ENCODE measurements at places on chromosomes 13 and 19.

DNA sequence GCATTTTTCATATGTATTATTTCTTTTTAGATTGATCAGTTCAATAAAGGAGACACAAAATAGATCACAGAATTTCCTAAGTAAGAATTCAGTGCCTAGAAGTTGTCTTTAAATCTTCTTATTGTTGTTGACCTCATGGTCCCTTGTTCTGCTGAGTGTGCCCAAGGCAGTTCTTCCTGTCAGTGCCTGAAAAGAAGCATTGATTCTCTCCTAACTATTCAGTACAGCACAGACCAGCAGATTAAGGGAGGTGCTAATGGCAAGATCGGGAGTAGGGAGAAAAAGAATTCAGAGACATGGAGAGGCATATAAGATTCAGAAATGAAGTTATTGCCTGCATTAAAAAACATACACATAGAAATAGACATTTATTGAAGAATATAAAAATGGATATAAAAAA, 180.5 kb upstream of the PCDH9 start:
- no peak for DNase-seq

GRCh38 chr19:54506079-54506478, 3.4 kb downstream of the LAIR2 start:
- DNase-seq = no peak

DNA sequence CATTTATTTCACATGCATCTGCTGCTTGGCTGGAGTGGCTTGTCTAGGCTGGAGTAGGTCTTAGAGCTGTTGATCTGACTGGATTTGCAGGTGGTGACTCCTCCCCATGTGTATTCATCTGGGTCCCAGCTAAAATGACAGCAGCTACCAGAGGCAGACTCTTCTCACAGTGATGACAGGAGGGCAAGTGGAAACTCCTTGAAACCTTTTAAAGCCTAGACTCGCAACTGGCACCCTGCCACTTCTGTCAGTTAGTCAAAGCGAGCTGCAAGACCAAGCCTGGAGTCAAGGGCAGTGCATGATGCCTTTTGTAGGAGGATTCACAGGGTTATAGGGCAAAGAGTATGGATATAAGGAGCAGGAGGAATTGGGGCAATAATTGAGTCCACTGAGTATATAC, 65.2 kb downstream of the TEX26 start:
- no peak for DNase-seq

DNA sequence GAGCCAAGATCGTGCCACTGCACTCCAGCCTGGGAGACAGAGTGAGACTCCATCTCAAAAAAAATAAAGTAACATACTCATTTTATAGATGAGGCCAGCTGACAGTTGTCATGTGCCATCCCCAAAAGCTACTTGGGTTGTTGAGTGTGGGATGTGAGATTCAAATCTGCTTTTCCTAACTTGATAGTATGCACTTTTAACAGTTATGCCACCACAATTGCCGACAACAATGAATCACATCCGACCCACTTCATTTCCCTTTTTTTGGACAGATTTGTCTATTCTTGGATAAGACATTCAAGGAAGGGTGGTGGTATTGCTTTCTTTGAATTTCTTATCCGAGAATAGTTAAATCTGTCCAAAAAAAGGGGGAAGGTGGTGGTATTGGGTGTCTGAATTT, 16.3 kb upstream of the DNMT1 start:
- DNase-seq = no peak

- no peak for DNase-seq
Measured at GRCh38 chr19:1453525-1454364, 3.8 kb downstream of the APC2 start.

GRCh38 chr13:40589285-40590109, 76.9 kb downstream of the FOXO1 start:
- no peak for DNase-seq

DNA sequence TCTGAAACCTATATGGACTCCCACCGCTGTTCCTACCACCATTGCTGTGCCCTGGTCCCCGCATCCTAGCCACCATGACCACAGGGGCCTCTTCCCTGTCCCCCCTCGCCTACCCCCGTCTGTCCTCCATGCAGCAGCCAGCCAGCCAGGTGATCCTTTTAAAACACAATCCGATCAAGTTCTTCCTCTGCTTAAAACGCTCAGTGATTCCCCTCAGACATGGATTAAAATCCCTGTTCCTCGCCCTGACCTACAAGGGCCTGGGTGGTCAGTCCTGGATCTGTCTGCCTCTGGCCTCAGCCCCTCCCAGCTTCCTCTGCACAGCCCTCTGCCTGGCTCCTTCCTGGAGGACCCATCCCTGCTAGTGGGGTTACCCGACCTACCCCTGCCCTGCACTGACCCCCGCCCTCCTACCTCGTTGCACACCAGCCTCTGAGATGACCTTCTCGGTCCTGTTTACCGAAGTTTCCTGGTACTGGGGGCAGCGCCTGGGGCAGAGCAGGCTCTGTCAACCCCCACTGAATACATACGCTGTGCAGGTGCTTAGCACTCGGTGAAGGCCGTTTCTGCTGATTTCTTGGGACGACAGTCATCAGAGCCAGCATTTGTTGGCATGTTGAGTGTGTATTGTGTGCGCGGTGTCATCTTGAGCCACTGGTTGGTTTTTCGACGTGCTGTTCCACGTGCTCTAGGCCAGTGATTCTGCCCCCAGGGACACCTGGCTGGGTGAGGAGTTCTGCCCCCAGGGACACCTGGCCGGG, 14.7 kb upstream of the LENG8 start:
- no peak for DNase-seq

DNA sequence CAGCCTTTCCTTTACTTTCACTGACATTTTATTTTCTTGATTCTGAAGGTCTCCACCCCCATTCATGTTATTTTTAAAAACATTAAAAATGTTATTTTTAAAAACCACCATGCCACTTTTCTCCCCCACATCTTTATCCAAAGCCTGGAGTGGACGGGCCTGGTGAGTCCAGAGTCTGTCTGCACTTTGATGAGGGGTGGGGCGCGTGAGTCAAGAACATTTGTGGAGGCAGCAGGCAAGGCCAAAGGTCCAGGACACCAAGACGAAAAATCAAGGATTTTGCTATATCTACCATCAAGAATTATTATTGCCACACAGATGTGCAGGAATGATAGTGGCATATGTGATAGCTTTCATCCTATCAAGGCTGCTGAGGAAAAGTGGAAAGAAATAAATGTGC, 224.9 kb downstream of the FGF9 start:
- no peak for DNase-seq

DNA sequence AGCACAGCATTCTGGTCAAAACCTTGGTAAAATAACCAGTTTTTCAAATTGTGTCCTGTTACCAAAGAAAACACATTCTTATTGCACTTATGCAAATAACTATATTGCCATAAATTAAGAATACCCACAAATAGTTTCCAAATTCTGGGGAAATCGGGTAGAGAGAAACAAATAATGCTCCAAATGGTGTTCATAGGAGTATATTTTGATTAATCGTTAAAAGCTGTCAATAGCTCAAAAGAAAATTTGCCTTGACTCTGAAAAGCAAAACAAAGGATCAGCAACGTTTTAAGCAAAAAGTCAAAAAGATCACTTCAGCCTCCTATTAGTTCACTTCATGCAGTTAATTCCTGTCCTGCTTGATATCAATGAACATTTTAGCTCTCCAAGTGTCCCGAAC, 22.2 kb upstream of the CEACAM21 start:
- no peak for DNase-seq

DNA sequence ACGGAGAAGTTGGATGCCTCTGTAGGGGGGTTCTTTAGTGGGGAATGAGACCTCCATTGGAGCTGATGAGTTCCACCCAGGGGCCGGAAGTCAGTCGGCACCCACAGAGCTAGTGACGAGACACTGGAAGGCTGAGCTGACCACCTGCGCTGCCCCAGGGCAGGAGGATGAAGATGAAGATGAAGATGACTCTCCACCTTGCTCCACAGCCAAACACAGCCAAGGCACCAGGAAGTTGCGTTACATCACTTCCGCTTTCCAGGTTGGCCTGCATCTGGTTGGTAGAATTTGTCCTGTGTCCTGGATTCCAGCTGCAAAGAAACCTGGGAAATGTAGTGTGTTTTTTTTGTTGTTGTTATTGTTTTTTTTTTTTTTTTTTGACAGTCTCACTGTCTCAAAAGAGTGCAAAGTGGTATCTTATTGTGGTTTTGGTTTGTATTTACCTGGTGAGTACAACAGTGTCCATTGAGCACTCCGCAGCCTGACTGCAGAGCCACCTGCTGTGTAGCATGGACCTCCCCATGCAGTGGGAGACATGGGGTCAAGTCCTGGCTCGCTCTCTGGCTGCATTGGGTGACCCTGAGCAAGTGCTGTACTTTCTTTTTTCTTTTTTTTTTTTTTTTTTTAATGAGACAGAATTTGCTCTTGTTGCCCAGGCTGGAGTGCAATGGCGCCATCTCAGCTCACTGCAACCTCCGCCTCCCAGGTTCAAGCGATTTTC, 1.9 kb downstream of the TBC1D17 start:
- DNase-seq = no peak

DNA sequence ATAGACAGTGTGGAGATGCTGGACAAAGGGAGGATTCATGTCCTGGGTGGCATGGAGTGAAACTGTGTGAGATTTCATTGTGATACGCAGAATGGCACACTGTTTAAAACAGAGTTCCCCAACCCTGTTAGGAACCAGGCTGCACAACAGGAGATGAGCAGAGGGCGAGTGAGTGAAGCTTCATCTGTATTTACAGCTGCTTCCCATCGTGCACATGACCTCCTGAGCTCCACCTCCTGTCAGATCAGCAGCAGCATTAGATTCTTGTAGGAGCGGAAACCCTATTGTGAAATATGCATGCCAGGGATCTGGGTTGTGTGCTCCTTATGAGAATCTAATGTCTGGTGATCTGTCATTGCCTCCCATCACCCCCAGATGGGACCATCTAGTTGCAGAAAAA, 72.5 kb downstream of the RAP2A start:
- no peak for DNase-seq

GRCh38 chr13:113305208-113305607, 8.2 kb downstream of the LAMP1 start:
- no peak for DNase-seq

GRCh38 chr13:109743706-109744453, 42.5 kb downstream of the IRS2 start:
- DNase-seq = no peak

- no peak for DNase-seq
Measured at GRCh38 chr13:98415326-98416070, 161.4 kb downstream of the STK24 start.

DNA sequence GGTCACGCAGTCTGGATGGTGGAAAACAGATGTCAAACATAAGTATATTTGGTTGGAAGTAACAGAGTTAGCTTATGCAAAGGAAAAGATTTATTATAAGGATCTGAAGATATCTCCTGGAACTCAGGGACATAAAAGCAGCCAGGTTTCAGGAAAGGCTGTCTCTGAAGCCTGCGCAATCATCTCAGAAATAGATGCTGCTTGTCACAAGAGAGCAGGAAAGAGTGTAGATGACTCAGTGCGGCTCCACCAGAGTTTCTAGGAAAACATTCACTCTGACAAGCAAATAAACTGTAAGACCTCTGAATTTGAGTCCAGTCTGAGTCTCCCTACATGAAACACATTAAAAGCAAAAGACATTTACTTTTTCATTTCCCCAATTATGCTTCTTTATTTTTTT, 220.4 kb upstream of the HTR2A start:
- no peak for DNase-seq

GRCh38 chr19:4414800-4415321, 12.4 kb downstream of the CHAF1A start:
- DNase-seq = no peak

- no peak for DNase-seq
Measured at GRCh38 chr13:90415902-90416301, 931.6 kb upstream of the MIR17HG start.

- no peak for DNase-seq
Measured at GRCh38 chr19:22427547-22427946, 5.4 kb upstream of the ZNF98 start.

- DNase-seq = no peak
Measured at GRCh38 chr19:3149526-3150505, 14.0 kb downstream of the GNA15 start.

- no peak for DNase-seq
Measured at GRCh38 chr13:26599403-26599802, 41.9 kb downstream of the WASF3 start.

- no peak for DNase-seq
Measured at GRCh38 chr13:80040196-80040980, 300.5 kb downstream of the SPRY2 start.

- no peak for DNase-seq
Measured at GRCh38 chr19:49335784-49336481, 727 bp downstream of the CD37 start.

DNA sequence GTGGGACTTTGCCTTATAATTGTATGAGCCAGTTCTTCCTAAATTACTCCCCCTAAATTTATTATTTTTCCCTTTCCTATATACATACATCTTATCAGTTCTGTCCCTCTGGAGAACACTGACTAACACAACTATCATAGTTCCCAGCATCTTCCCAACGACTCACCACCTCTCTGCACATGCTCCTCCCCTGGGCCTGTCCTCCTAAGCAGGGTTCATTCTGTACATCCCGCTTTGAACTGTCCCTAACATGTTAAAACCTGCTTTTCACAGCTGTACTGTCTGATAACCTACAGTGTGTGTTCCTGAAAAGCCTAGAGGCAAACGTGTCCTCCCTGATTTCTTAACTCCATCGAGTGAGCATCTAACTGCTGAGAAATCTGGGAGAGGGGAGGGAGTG, 141.7 kb downstream of the EFNB2 start:
- DNase-seq = no peak

DNA sequence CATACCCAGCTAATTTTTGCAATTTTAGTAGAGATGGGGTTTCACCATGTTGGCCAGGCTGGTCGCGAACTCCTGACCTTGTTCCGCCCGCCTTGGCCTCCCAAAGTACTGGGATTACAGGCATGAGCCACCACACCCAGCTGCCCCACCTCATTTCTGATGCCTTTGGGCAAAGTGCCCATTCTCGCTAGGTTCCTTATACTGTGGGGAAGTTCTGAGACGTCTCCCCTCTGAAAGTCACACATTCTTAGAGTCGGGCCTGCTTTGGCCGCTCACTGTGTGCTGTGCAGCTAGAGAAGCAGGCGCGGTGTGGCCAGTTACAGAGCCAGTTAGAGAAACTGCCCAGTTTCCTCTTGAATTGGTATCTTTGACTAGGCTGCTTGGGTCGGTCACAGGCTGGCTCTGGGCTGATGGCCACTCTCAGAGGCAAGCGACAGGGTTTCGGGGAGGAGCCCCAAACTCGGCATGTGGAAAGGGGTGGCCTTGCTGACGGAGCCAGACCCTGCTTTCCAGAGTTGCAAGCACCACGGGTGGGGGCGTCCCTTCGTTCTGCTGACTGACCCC, 18.0 kb downstream of the PRAM1 start:
- DNase-seq = no peak

- DNase-seq = no peak
Measured at GRCh38 chr19:38676023-38676877, 28.8 kb downstream of the ACTN4 start.

GRCh38 chr13:112781881-112782361, 92.1 kb downstream of the ATP11A start:
- no peak for DNase-seq

- DNase-seq = no peak
Measured at GRCh38 chr19:48749571-48750198, 2.8 kb downstream of the FUT1 start.

- no peak for DNase-seq
Measured at GRCh38 chr19:8041531-8041931, 11.0 kb upstream of the CCL25 start.
